A549 treated with GW870086 at 1 μM for 4 hours (cell line): ENCODE measurements at places on chromosomes 5 and 9. TPM values are rescaled to one million over a fixed set of nuclear protein-coding genes. Genes with fewer than 3 reads are reported as not detected.

PCDHB7 gene
- total RNA-seq, result not detected in 5 replicates

ZFYVE16 gene
- total RNA-seq, result 9.0 to 17.4 TPM (median 13.6 TPM) in 5 replicates

TMC1 gene
- total RNA-seq, result 0.06 to 0.29 TPM (median 0.13 TPM) in 3 of 5 replicates, not detected in the others

C9orf40 gene
- 7.8 to 12.5 TPM (median 11.2 TPM) in 5 replicates for total RNA-seq

TPRN gene
- 6.8 to 10.6 TPM (median 9.0 TPM) in 5 replicates for total RNA-seq

ANKRD34B gene
- 0.05 to 0.12 TPM (median 0.06 TPM) in 4 of 5 replicates, not detected in the other for total RNA-seq

FYB1 gene
- total RNA-seq, result 9.4 to 15.8 TPM (median 13.9 TPM) in 5 replicates

TMOD1 gene
- 1.6 to 2.4 TPM (median 2.1 TPM) in 5 replicates for total RNA-seq

PCDHA7 gene
- total RNA-seq, result 0.08 to 0.13 TPM (median 0.10 TPM) in 5 replicates

GNA14 gene
- total RNA-seq, result not detected in 5 replicates

IFNK gene
- total RNA-seq, result not detected in 5 replicates

MYOT gene
- not detected in 5 replicates for total RNA-seq

ARHGEF37 gene
- total RNA-seq, result 1.3 to 1.5 TPM (median 1.4 TPM) in 5 replicates

HMCN2 gene
- total RNA-seq, result 0.05 to 0.08 TPM (median 0.06 TPM) in 5 replicates

ZDHHC21 gene
- 1.5 to 3.9 TPM (median 3.1 TPM) in 5 replicates for total RNA-seq

ANKRD33B gene
- 10.9 to 13.5 TPM (median 12.9 TPM) in 5 replicates for total RNA-seq

CCNH gene
- total RNA-seq, result 38.0 to 60.2 TPM (median 44.6 TPM) in 5 replicates

TRPM3 gene
- not detected in 5 replicates for total RNA-seq

UBQLN1 gene
- total RNA-seq, result 104 to 121 TPM (median 107 TPM) in 5 replicates

FOXD4L6 gene
- 0.06 TPM in 1 of 5 replicates, not detected in the others for total RNA-seq

ACTL7B gene
- total RNA-seq, result 0.07 TPM in 1 of 5 replicates, not detected in the others

PKN3 gene
- 13.4 to 17.1 TPM (median 14.7 TPM) in 5 replicates for total RNA-seq

CDKN2B gene
- not detected in 5 replicates for total RNA-seq

SPINK7 gene
- not detected in 5 replicates for total RNA-seq

PCDHGB7 gene
- total RNA-seq, result 0.03 to 0.06 TPM in 2 of 5 replicates, not detected in the others

DDX4 gene
- total RNA-seq, result not detected in 5 replicates

PKD2L2 gene
- total RNA-seq, result not detected in 5 replicates

PAEP gene
- 0.41 to 0.47 TPM (median 0.45 TPM) in 4 of 5 replicates, not detected in the other for total RNA-seq

CER1 gene
- not detected in 5 replicates for total RNA-seq

RABEPK gene
- total RNA-seq, result 36.8 to 45.4 TPM (median 41.9 TPM) in 5 replicates

CDH10 gene
- 0.09 to 0.20 TPM (median 0.13 TPM) in 5 replicates for total RNA-seq

OGN gene
- total RNA-seq, result not detected in 5 replicates

MARCOL gene
- not detected in 5 replicates for total RNA-seq

FAM153A gene
- not detected in 5 replicates for total RNA-seq

GABBR2 gene
- total RNA-seq, result 0.06 to 0.45 TPM (median 0.15 TPM) in 5 replicates

CCNI2 gene
- 0.12 to 0.26 TPM (median 0.21 TPM) in 3 of 5 replicates, not detected in the others for total RNA-seq

VCAN gene
- 7.9 to 13.5 TPM (median 12.3 TPM) in 5 replicates for total RNA-seq

TAS2R1 gene
- not detected in 5 replicates for total RNA-seq

STK10 gene
- 20.8 to 24.8 TPM (median 22.1 TPM) in 5 replicates for total RNA-seq

TNFSF15 gene
- 0.13 to 0.17 TPM (median 0.15 TPM) in 5 replicates for total RNA-seq

UGT3A1 gene
- total RNA-seq, result not detected in 5 replicates

OR1N2 gene
- not detected in 5 replicates for total RNA-seq

C9orf50 gene
- not detected in 5 replicates for total RNA-seq

PRDM9 gene
- total RNA-seq, result not detected in 5 replicates

CRB2 gene
- 0.06 to 0.18 TPM (median 0.09 TPM) in 5 replicates for total RNA-seq

GCNT1 gene
- 2.3 to 4.4 TPM (median 3.8 TPM) in 5 replicates for total RNA-seq

EIF4E1B gene
- not detected in 5 replicates for total RNA-seq

RAI14 gene
- 58.8 to 84.5 TPM (median 81.0 TPM) in 5 replicates for total RNA-seq

PRR16 gene
- total RNA-seq, result 0.12 TPM in 1 of 5 replicates, not detected in the others

TAF1L gene
- 0.02 TPM in 1 of 5 replicates, not detected in the others for total RNA-seq

MYMK gene
- not detected in 5 replicates for total RNA-seq

IL5 gene
- total RNA-seq, result not detected in 5 replicates

CTSV gene
- 11.9 to 13.8 TPM (median 13.4 TPM) in 5 replicates for total RNA-seq

TEK gene
- 0.07 to 0.16 TPM (median 0.11 TPM) in 5 replicates for total RNA-seq

TPD52L3 gene
- total RNA-seq, result not detected in 5 replicates
